ENCODE measurements at places on chromosomes 12 and 14.

DNA sequence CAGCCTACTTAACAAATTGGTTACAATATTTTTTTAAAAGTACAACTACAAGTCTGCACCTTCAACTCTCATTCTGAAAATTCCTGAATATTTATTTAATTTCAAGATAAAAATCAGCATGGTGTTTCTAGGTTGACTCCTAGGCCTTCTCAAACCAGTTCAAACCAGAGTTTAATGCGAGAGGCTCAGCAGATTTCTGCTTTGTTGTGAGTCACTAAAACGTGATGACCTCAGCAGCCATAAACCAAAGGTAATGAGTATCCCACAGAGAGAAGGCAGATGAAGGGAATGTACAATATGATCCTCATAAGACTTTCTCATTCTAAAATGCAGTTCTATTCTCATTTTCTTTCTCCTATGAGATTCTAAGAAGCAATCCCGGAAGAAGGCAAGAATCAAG is 1.5 kb downstream of the PRDM4 start:
- DNase-seq = no peak

DNA sequence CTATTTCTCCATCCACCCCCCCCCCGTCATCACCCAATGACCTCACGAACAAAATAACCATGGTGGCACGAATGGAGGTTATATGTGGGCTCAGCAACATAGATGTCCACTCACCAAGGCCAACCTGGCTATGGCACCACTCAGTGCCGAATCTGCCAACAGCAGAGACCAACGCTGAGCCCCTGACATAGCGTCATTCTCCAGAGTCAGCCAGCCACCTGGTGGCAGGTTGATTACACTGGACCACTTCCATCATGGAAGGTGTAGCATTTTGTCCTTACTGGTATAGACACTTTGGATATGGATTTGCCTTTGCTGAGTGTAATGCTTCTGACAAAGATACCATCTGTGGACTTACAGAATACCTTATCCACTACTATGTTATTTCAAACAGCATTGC is 24.2 kb upstream of the DYRK2 start:
- DNase-seq = no peak

GRCh38 chr12:89877136-89877535 is 168.5 kb upstream of the ATP2B1 start:
- no peak for DNase-seq

- DNase-seq = no peak
These were observed 42.9 kb downstream of the DNAI7 start for GRCh38 chr12:25152055-25152454.

- no peak for DNase-seq
These were observed 23.7 kb downstream of the LGMN start for GRCh38 chr14:92724516-92725340.

GRCh38 chr14:54646626-54647025 is 79.7 kb downstream of the SAMD4A start:
- DNase-seq = no peak

GRCh38 chr12:66279123-66279712 is 23.1 kb upstream of the HELB start:
- DNase-seq = no peak

DNA sequence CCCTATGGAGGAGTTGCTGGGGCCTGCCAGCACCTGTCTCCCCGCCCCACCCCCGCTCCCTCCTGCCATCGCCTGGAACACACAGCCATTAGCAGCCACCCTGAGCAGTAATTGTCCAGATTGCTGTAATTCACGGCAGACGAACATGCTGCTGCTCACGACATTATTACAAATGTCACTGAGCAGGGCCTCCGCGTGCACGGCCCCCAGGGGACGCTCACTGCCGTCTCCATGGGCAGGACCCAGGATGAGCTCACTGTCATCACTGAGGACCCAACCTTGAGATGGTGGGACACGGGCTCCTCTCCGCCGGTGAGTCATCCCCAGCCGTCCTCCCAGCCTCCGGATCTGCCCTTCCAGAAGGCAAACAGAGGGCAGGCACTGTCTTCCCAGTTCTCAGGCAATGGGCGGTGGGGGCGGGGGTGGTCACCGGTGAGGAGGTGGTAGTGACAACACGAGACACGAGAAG is 100.4 kb downstream of the RFLNA start:
- DNase-seq = no peak

DNA sequence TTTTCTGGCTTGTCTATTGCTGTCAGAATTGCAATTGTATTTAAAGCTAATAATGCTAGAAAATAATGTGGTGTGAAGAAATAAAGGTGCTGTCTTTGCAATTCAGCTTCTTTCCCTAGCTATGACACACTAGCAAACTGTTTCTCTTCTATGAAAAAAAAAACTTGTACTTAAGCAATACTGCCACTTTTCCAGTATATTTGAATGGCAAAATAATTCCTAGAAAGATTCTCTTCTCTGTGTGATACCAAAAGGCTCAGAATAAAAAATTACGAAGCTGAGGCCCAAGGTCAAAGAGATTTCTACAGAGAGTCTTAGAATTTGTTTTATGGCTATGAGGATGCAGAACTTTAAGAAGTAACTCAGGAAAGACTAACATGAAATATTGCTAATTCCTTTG is 235.5 kb downstream of the ADAMTS20 start:
- no peak for DNase-seq

DNA sequence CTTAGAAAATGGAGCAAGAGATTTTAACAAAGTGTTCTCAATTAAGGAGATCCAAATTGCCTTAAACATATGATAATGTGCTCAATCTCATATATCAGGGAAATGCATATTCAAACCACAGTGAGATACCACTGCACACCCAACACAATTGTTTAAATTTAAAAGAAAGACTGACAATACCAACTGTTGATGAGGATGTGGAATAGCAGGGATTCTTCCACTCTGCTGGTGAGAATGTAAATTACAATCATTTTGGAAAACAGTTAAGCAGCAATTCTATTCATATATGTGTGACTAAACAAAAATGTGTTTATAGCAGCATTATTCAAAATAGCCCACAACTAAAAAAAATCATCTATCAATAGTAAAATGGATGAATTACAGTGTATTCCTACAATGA is 144.2 kb downstream of the KICS2 start:
- DNase-seq = no peak

DNA sequence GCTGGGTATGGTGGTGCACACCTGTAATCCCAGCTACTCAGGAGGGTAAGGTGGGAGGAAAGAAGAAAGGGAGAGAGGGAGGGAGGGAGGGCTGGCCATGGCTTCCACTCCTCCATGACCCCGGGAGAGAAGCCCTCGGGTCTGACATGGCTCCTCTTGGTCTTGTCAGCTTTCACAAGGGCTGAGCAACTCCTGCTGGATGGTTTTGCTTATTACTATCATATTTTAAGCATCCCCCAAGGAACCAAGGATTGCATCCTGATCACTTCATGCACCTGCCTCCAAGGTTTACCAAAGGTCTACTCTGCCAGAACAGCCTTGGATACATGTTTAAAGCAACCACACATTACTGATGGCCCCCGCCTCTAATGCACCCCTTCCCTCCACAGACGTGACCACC is 28.0 kb upstream of the NCOR2 start:
- DNase-seq = no peak

DNA sequence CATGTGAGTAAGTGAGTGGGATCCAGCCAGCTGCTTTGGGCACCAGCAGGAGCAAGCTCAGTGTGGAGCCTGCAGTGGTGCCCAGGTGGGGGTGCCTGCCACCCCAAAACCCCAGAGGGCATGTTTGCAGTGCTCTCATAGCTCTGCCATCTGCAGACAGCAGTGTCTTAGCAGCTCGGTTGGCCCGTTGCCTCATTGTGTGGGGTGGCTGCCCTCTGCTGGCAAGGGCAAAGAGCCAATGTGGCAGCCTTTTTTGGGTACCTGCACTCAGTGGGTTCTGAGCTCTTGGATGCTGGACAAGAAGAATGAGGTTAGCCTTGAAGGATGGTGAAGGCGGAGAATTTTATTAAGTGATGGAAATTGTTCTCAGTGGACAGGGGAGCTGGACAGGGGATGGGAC is 52.3 kb downstream of the NEUROD4 start:
- DNase-seq = no peak

DNA sequence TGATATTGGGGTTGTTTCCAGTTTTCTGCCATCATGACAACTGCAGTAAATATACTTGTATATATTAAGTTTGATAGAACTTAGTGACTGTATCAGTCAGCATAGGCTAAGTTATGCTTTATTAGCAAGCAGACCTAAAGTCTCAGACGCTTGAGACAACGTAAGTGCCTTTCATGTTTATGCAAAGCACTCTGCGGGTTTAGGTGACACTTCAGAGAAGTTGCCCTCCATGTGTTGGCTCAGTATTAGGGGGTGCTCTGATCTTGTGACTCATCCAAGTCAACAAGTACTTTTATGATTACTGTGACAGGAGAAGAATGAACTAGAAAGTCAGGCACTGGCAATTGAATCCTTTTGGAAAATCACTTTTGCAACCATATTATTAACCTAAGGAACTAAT is 13.3 kb upstream of the OTOGL start:
- DNase-seq = no peak

- DNase-seq = no peak
These were observed 2.6 kb downstream of the BMP4 start for GRCh38 chr14:53953828-53954550.

GRCh38 chr12:4866299-4866698 is 43.4 kb upstream of the KCNA1 start:
- no peak for DNase-seq

Data from GM18507 (cell line).